ENCODE measurements at places on chromosomes 11 and 22. TPM values are rescaled to one million over a fixed set of nuclear protein-coding genes. Genes with fewer than 3 reads are reported as not detected.

Gene SPECC1L
- total RNA-seq: 21.2 TPM

Gene YWHAH
- 130 TPM for total RNA-seq

Gene THOC5
- 34.8 TPM for total RNA-seq

Gene FZD4
- 0.76 TPM for total RNA-seq

Gene MRGPRE
- not detected for total RNA-seq

Gene CDON
- total RNA-seq: 1.1 TPM

Gene APOA5
- not detected for total RNA-seq

Gene IGHMBP2
- 8.5 TPM for total RNA-seq

Gene MMP12
- total RNA-seq: not detected

Gene PDGFB
- total RNA-seq: 5.7 TPM

Gene MS4A6A
- not detected for total RNA-seq

Gene THRSP
- total RNA-seq: not detected

Gene MAP6
- total RNA-seq: 0.38 TPM

Gene OR5D16
- not detected for total RNA-seq

Gene OR6A2
- not detected for total RNA-seq

Gene ZNF280A
- not detected for total RNA-seq

Gene MS4A4A
- total RNA-seq: not detected

Gene KCNQ1OT1
- total RNA-seq: 0.31 TPM

Gene SLC6A5
- total RNA-seq: not detected

Gene OTOG
- not detected for total RNA-seq

Gene GRM5
- not detected for total RNA-seq

Gene ACER3
- total RNA-seq: 33.0 TPM

Gene OR51E2
- not detected for total RNA-seq

Gene LRRC32
- total RNA-seq: not detected

Gene TYR
- total RNA-seq: not detected

Gene HEPN1
- total RNA-seq: not detected

Gene F2
- 0.11 TPM for total RNA-seq

Gene CTSD
- 152 TPM for total RNA-seq

Gene APOL5
- not detected for total RNA-seq

Gene MAPK8IP1
- total RNA-seq: 2.4 TPM

Gene CAVIN3
- 395 TPM for total RNA-seq

Gene TMEM25
- 26.8 TPM for total RNA-seq

Gene CAPRIN1
- 136 TPM for total RNA-seq

Gene CRYBB2
- total RNA-seq: not detected

Gene BCO2
- total RNA-seq: 0.80 TPM

Gene NCAM1
- total RNA-seq: not detected

Gene AIFM3
- 4.0 TPM for total RNA-seq

Gene THAP12
- 26.5 TPM for total RNA-seq

Gene CDC42BPG
- total RNA-seq: 8.1 TPM

Gene LGR4
- total RNA-seq: 30.8 TPM

Gene TMEM126B
- total RNA-seq: 72.0 TPM

Gene VSIG10L2
- total RNA-seq: not detected

Gene SLC1A2
- not detected for total RNA-seq

Data from hair follicular keratinocyte (primary cell).